ENCODE measurements at places on chromosomes 3 and 15.

GRCh38 chr3:12392101-12392878, 92.0 kb upstream of the TSEN2 start:
- no peak for DNase-seq

- no peak for DNase-seq
Measured at GRCh38 chr15:70763950-70764730, 782 bp upstream of the UACA start.

- no peak for DNase-seq
Measured at GRCh38 chr3:152200476-152201420, 68.0 kb upstream of the MBNL1 start.

GRCh38 chr3:65343736-65344135, 655.9 kb upstream of the ADAMTS9 start:
- DNase-seq, result no peak

DNA sequence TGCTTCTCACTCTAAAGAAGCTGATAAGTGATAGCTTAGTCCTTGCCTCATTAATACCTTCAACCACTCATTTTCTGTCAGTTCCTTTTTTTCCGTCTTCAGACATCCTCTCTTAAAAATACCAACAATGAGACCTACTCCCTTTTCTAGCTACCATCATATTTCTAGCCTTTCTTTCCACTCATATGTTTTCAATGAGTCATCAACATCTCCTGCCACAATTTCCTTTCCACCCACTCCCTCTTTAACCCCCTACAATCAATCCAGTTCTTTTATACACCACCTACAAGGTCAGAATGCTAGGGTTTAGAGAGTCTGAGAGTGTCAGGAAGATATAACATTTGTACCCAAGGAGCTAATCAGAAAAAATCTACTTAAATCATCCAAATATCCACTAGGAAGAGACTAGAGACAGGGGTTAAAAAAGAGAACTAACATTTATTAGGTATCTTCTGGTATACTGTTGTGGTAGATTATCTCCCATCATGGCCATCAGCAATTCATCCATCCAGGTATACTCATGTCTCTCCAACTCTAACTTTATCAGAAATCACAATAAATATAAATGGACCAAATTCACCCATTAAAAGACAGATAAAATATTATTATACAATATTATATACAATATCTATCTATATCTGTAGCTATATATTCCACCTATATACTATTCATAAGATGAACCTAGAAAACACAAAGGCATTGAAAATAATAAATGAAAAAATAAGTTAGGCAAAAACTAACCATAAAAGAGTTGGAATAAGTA, 42.5 kb downstream of the MYLK start:
- no peak for DNase-seq

GRCh38 chr15:25339431-25339830, 99.4 kb downstream of the UBE3A start:
- DNase-seq, result no peak

- no peak for DNase-seq
Measured at GRCh38 chr3:18426597-18427193, 1.6 kb upstream of the SATB1 start.

DNA sequence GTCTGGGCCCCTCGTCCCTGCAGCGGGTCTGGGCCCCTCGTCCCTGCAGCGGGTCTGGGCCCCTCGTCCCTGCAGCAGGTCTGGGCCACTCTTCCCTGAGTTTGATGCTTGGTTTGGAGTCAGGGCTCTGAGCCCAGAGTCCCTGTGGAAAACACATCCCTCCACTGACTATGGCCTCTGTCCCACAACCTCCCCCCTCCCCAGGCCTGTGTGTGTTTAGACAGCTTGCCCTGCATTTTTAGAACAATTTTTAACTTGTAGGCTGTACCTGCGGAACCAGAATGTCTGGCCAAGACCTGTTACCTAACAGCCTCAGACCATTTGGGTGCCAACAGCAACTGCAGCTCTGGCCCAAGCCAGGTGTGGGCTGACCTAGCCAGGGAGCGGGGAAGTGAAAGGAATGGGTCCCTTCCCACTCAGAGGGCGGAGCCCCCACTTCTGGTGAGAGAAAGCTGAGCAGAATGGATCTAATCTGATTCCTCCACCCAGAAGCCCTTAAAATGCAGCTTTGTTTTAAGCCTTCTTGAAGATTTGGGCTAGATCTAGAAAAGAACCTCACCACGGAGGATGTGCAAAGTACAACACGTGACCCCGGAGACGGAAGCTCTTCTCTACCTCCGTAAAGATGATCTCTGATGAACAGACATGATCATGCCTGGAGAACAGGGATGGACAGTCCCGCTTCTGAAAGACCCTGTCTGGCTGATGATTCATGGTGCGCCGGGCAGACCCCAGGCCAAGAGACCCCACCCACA, 60.5 kb upstream of the TFRC start:
- no peak for DNase-seq

GRCh38 chr15:58453931-58454793, 22.4 kb downstream of the LIPC start:
- DNase-seq, result peak; percentile 97

- no peak for DNase-seq
Measured at GRCh38 chr3:161866176-161866575, 369.6 kb downstream of the OTOL1 start.

DNA sequence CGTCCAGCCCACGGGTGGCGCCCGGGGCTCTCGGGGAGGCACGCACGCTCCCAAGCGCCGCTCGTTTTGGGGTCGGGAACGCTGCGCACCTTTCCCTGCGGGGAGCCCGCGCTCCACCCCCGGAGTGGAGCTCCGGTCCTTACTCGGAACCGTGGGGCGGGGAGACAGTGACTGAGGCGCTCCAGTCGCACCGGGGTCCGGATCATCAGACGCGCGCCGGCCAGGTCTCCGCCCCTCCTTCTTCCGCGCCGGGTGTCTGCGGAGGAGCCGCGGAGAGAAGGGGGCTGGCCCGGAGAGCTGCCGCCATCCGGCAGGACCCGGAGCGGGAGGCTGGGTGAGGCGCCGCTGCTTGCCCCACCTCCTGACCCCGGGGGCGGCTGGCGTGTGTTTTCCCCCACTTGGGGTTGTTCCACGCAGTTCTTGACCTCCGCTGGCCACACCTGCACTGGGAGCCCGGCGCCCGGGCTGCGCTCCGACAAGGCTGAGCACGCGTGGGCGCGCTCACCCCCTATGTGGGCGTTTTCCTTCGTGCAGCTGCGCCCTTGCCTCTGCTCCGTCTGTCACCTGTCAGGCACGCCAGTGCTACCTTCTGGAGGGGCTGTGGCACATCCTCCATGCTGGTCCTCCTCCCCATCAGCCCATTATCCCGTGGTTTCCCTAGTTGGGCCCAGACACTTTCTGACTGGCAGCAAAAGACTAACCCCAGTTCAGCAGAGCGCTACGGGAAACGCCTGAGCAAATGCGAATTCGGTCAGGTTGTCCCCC, at the start of gene MCF2L2:
Gene MCF2L2, minus strand, starts transcription at position 173 of the 765 bp plus-strand sequence. CDS start 642 bp downstream, outside the sequence.
- DNase-seq, result peak; percentile 34

- peak; percentile 85 for DNase-seq
Measured at GRCh38 chr15:38072348-38073177, 138.1 kb downstream of the TMCO5A start.

GRCh38 chr15:71730277-71731144, 79.8 kb upstream of the NR2E3 start:
- DNase-seq, result peak; percentile 71

DNA sequence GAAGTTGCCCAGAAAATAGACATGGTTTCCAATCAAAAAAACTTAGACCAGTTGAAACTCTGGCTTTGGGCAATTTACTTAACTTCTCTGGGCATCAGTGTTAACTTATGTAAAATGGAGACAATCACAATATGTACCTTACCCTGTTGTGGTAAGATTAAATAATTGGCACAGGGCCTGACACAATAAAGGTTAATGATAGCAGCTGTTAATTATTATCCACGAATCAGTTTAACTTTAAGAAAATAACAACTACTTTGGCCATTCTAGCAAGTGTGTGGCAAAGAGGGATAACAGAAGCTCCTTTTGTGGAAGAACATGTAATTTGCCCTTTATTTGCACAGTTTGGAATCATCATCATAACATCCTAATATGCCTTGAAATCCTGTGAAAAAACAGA, 787.6 kb downstream of the FHIT start:
- no peak for DNase-seq

DNA sequence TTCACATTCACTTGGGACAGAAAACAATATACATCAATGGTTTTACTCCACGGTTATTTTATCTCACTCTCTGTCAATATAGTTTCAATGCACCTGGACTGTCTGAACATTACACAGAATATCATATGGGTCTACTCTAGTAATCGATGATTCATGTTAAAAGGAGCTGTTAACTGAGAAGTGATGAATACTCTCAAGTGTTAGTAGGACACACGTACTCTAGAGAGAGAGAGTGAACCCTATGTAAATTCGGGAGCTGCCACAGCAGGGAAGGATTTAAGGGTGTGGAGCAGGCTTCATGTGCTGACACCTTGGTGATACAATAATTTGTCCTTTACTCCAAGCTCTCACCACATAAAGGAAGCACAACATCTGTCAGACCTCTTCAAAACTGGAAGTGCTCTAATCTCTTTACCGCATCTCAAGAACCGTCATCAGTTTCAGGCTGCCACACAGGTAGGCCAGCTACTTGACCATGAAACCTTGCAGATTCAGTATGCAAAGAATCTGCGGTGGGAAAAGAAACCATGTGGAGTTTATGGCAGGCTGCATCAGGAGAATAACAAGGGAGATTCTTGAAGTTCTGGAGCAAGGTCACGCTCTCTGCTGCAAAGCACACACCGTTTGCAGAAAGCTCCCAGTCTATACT, 199.2 kb upstream of the TMC3 start:
- no peak for DNase-seq

GRCh38 chr3:427128-427527, 230.6 kb downstream of the CHL1 start:
- DNase-seq, result no peak

DNA sequence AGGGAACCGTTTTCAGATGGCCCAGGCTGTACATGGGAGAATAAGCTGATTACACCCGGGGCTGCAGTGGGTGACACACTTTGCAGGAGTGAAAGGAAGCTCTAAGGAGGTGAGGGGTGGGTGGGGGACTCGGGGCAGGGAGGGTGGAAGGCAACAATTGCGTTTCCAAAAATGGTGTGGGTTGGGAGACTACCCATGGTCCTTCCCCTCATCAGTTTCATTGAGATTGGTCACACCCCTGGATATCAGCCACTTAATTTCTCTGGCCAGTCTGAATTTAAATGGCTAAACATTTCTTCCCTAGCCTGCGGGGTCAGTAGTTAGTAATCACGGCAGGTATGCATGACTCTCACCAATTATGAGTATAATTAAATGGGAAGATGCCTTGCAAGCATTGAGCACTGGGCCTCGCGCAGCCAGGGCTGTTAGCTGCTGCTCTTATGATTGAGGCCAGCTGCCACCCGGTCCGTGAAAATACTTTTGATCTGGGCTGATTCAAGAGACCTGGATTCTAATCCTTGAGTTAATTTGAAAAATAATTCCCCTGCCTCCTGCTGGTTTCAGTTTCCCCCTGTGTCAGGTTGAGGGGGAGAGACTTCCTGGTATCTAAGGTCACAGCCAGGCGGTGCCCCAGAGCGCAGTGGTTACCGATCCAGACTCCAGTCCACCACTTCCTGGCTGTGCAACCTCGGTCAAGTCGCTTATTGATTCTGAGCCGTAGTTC, 23.3 kb downstream of the SLC6A6 start:
- no peak for DNase-seq

GRCh38 chr3:194573680-194574437, 59.4 kb downstream of the TMEM44 start:
- peak; percentile 76 for DNase-seq

DNA sequence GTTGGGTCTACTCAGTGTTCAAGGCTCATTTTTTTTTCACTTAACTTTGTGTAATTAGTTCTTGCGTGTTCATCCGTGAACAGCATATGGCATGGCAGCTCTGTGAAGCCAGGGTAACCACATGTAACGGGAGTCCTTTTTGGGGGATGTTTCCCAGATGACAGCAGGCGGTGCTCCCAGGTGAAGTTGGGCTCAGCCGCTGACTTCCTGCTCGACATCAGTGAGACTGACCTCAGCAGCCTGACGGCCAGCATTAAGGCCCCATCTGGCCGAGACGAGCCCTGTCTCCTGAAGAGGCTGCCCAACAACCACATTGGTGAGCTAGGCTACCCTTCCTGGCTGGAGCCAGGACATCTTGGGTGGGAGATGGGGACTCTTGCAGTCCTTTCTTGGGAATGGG, 62.7 kb downstream of the DNASE1L3 start:
- no peak for DNase-seq

DNA sequence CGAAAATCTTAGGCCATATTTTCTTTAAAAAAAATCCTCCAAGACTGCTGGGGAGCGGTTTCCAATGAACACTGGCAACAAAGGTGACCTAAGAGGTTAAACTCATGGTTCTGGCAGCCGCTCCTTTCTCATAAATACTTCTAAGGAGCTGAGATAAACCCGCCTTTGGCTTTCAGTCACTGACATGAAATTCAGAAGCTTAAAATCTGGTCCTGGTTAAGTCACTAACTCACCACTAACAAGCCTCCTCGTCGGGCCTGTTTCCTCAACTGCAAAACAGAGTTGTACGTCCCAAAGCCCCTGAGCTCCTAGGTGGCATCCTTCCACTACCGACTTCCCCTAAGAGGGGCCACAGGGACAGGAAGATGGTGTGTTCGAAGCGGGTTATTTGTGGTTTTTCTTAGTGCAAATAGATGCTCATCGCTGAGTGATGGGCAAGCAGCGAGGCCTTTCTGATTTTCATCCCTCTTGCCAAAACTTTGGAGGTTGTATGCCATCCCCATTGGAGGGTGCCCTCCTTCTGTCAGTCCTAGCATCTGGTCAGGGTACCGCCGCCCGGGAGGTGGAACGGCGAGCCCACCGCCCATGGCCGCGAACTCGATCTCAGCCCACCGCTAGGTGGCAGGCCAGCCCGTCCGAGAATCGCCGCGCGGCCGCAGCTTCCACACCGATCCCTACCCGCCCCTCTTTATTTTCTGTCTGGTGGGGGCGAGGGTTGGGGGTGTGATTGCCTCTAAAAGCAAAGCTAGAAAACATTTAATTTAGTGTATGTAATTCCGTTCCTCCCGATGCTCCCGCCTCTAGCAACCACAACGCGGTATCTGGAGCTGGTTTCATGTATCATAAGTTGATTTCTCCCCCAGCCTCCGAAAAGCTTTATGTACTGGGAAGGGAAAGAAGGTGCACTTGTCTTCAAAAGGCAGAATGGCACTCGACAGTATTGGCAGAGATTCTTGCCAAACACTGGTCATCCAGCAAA, 4.6 kb downstream of the BCL6 start:
- peak; percentile 68 for DNase-seq

GRCh38 chr3:138078901-138079344, 36.5 kb downstream of the DZIP1L start:
- peak; percentile 62 for DNase-seq

- DNase-seq, result no peak
Measured at GRCh38 chr3:141414800-141415462, 46.6 kb downstream of the ZBTB38 start.

DNA sequence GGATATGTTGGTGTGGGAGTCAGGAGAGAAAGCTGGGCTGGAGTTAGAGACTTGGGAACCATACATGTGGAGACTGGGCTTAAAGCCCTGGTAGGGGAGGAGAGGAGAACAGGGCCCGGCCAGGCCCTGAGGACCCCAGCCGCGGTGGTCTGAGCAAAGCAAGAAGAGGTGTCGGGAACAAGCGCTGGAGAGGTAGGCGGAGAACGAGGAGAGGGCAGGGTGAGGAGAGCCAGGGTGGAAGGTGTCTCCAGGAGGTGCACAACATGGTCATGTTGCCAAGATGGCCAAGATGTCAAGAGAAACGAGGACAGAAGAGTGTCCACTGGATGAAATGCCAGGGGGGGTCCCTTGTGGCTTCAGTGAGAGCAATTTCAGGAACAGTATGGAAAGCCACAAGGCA, 5.5 kb downstream of the CHAC1 start:
- no peak for DNase-seq
